ENCODE measurements at places on chromosomes 5 and 9.
A peak's percentile ranks its signal among the peaks of the same experiment; 100 is the strongest.

DNA sequence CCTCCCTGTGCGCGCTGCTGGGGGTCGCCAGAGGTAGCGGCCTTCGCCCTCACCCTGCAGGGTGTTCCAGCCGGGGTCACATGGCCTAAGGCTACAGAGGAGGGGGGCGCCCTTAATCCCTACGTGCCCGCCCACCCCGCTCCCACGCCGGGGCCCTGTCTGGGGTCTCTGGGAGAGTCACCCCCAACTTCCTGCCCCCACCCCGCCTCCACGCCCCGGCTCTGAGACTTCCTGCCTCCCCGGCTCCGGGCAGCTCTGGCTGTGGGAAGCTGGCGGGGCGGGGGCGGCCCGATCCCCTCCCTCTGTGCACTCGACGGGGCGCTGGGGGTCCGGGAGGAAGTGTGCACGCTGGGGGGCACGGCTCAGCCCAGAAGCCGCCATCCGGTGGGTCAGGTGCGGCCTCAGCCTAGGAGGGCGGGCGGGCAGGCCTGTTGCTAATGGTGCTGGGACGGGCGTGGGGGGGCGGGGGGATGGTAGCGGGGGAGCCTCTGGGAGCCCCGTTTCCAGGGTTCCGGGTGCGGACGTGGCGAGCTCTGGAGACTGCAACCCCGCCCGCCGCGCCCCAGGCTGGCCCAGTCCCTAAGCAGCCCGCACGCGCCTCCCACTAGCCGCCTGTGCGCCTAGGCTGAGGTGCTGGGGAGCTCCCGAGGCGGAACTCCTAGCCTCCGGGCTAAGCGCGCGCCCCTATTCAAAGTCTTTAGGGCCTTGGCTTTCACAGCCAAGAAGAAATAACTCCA is 61.6 kb downstream of the CXXC5 start:
- DNase-seq, result no peak

- peak; percentile 42 for DNase-seq
Measured at GRCh38 chr5:102090770-102091169, 205.3 kb downstream of the SLCO4C1 start.

DNA sequence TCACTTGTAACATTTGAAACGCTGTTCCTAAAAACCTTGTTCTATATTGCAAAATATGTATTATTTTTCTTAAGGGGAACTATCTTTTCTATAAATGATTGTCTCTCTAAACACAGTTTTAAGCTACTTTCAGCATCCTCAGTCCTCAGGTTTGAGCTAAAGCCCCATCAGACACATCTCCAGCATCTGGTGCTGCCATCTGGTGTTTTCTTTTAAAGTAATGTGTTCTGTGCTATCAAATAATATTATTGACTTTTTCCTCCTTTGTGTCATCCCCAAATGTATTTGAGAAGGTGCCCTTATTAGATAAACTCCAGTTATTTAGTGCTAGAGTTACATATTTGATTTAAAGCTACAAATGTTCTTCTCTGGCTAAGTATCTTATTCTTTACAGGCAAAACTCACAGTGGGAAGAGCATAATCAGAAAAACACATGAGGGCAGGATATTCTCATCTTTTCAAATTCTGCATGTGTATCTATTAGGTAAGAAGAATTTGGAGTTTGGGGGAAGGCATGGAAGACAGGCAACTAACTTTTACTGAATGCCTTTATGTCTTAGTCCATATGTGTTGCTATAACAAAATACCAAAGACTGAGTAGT is 27.5 kb downstream of the ZNF474 start:
- DNase-seq, result no peak

DNA sequence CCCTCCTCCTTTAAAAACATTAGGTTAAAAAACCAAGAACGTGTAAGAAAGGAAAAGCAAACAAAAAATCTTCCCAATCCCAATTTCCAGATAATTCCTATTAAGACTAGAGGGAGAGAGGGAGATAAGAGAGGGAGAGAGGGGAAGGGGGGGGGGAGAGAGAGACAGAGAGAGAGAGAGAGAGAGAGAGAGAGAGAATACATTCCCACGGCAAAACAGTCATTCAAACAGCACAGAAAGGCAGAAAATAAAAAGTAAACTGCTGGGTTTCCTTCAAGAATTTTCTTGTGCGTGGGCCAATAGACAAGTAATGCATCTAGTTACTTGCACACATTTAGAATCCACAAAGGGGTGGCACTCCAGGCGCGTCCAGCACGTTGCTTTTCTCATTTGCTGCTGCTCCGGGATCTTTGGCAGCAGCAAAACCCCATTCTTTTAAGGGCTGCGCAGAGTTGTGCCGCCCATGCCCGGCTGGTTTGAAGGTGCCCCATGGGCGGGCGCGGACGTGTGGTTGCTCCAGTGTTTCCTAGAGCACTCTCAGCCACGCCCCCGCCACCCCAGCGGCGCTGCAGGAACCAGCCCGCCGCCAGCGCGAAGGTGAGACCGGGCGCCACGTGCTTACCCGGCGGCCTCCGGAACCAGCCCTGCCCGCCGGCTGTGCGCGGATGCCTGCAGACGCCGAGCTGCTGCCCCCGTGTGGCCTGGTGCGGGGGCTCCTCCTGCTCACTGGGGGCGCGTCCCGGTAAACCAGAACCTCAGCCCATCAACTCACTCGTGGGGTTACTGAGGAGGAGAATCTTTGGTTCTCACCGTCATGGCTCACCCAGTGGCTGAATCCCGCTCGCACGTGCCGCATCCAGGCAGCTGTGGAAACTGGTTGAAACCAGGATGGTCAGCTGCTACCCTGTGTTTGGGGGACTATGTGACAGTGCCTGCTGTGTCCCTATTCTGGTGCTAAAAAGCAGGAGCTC is 44.6 kb downstream of the STC2 start:
- no peak for DNase-seq

DNA sequence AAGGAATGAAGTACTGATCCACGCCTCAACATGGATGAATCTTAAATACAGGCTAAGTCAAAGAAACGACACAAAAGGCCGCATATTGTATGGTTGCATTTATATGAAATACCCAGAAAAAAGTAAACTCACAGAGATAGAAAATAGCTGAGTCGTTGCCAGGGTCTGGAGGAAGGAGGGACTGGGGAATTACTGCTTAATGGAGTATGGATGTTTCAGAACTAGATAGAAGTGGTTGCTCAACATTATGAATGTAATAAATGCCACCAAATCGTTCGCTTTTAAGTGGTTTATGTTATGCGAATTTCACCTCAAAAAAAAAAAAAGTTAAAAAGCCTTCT is 784 bp upstream of the MSANTD3 start:
- DNase-seq, result no peak

All from NCI-H774 (cell line).